ENCODE measurements at places on chromosomes 11 and 22.

DNA sequence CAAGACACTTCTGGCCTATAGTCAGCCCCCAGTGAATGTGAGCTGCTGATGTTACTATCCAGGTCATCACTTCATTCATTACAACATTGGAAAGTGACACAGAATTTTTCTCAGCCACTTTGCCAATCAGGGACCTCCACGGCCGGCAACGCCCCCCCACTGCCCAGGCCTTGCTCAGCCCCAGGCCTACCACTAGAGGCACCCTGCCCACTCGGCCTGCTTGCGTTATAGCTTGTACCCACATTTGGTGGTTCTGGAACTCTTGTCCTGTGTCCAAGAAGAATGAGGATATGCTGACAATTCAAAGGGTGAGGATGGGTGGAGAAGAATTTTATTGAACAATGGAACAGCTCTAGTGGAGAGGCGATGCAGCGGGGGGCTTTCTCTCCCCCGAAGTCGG lies 96.2 kb downstream of the TSPAN18 start:
- no peak for DNase-seq

DNA sequence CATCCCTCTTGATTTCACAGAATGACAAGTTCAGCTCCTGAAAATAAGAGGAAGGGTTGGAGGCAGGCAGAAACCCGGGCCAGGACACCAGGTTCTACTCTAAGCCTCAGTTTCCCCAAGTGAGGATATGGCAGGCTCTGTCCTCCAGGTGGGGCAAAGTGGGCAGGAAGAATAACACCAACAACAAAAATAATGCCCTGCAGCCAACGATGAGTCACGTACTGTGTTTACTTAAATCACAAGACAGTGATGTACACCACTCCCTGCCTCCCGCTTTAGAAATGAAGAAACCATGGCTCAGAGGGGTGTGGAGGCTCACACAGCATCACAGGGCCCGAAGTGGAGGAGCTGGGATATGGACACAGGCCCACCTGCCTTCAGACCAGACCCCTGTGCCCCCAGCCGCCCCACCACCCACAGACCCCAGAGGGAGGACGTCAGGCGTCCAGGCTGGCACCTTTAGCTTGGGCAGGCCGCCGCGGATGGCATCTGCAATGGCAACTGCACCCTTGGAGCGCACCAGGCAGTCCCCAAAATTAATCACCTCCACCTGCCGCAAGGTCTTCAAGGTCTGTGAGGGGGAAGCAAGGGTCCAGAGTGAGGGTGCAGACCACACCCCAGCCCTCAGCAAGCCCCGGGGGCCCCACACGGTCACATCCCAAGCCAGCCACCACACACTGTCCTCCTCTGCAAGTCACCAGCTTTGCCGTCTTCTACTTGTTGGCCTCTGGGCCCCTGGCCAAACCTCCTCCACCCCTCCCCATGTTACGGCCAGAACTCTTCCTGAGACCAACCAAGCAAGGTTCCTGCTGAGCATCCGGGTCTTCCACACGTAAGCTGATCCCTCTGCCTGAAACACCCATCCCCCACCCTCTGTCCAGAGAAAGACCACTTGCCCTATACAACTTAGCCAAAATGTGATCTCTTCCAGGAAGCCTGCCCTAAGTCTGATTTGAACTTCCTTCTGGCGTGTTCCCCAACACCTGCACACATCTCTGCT lies 15.8 kb upstream of the CHADL start:
- no peak for DNase-seq

DNA sequence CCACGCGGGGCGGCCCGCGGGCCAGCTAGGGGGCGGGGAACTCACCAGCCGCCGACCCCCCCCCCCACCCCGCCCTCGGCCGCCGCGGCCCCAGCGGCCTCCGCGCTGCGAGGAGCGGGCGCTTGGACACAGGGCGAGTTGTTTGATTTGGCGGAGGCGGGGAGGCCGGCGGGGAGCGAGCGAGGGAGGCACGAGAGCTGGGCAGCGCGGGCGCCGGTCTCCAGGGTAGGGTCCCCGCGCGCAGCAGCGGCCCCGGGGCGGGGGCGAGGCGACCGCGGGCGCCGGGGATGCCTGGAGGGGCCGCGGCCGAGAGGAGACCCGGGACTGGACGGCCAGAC lies 64.4 kb downstream of the NAV2 start:
- DNase-seq: no peak

GRCh38 chr11:59186130-59186594 lies 14.2 kb downstream of the DTX4 start:
- peak; percentile 22 for DNase-seq

GRCh38 chr11:128879817-128880216 lies 11.3 kb upstream of the KCNJ5 start:
- DNase-seq: no peak

DNA sequence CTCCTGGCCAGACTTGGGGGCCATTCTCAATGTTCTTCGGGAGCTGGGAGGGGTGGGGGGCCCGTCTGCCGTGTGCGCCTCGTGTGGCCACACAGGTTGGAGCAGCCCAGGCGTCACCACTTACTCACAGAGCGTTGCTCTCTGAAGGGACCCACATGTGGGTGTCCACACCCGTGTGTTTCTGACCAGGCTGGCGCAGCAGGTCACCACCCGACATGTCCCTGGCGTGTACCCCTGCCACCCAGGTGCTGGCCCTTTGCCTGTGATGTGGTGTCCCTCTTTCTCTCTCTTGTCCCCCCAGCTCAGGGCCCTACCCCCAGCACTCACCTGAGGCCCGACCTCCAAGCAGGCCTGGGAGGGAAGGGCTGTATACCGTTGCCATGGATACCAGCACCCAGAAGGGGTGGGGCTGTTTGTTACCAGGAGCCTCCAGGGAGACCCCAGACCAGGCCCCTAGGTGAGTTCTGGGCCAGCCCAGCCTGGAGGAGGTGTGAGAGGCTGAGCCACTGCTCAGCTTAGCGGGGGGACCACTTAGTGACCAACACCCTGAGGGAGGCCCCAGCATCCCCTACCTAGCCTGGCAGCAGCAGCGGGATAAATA lies 1.4 kb downstream of the LMNTD2 start:
- no peak for DNase-seq

DNA sequence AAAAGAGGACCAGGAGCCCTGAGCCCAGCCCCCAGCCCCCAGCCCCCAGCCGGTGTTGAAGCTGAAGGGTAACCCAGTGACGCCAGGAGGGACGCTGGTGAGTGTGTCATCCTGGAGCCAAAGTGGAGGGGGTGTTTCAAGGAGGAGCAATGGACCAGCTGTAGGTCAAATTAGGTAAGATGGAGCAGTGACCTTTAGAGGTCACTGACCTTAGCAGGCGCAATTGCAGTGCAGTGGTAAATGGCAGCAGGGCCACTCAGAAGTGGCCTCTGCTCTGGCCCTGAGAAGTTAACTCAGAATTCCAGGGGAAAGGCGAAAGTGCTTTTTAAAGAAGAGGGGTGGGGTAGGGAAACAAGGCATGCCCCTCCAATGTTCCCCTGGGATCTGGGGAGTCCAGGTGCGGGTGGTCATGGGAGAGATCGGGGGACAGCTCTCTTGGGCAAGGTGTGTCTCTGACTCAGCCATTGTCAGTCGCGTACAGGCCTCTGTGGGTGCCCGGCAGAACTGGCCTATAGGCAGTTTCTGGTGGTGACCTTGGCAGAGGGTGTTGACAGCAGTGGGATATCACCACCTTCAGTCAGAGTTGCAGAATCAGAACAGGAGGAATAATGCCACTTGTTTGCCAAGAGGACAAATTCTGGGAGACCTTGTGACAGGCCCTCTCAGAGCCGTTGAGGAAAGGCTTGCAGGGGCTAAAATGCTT lies 50.3 kb upstream of the TIMP3 start:
- DNase-seq: no peak

GRCh38 chr11:2452321-2453012 lies 7.7 kb downstream of the KCNQ1 start:
- no peak for DNase-seq

GRCh38 chr11:568306-569157 lies 7.7 kb upstream of the PHRF1 start:
- DNase-seq: peak; percentile 91

DNA sequence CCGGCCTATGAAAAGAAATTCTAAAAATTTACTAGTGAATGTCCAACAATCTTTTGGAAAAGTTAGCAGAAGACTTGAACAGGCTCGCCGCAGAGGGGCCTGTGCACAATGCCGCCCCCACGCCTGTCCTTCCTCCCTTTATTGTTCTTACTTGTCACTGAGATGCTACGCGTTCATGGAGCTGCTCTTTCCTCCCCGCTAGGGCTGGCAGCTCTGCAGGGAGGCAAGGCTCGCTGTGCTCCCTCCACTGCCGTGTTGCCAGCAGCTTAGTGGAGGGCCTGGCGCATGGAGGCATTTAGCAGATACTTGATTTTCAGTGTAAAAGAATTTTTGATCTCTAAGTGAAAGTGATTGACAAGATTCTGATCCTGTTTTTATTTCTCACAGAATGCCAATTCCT lies 14.7 kb downstream of the PHRF1 start:
- no peak for DNase-seq

DNA sequence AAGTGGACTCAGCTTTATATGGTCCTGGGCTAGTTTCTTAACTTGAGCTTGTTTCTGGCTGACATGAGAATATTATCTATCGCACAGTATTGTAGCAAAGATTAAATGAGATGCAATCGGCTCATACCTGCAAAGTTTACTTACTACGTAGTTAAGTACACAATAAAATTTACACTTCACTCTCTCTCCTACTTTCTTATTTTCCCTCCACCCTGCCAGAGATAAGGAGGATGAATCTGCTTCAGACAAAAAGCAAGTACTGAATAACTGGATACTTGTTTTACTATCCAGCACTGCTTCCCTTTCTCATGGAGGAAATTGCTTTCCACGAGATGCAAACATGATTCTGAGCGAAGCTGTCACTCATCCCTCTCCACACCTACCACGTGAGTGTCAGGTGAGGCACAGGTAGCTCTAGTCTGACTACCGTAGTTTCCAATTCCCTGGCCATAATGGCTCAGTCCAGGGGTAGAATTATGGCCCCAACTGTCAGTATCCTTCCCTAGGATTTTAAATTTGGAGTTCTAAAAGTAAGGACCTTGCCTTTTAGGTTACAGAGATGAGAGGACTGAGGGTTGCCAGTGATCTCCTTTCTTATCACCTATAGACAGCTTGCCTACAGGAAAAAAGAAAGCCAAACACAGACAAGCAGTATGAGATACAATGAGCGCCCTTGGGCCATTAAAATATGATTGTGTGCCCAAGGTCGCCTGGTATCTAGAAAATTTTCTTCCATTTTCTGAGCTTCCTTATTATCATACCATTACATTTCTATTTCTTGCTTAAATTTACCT lies 39.8 kb downstream of the GAB2 start:
- DNase-seq: no peak

- no peak for DNase-seq
Measured at GRCh38 chr11:68076371-68077042, 37.7 kb downstream of the TCIRG1 start.

GRCh38 chr11:93500759-93501158 lies 42.4 kb downstream of the SMCO4 start:
- no peak for DNase-seq

DNA sequence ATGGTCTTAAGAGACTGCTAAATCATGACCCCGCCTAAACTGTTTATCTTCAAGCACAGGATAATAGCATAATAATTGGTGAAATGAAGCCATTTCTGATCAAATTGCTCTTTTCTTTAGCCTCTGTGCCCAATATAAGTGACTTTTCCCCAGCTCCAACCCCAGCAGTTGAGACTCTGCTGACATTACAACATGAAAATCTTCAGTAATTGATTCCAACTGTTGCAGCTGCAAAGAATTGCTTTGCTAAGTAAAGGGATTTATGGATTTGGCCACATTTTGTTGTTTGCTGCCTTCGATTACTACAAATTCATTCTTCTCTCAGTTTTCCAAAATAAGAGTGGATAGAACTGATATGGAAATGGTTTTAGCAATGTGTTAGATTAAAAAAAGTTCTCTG lies 576.7 kb upstream of the LRRC4C start:
- DNase-seq: no peak

DNA sequence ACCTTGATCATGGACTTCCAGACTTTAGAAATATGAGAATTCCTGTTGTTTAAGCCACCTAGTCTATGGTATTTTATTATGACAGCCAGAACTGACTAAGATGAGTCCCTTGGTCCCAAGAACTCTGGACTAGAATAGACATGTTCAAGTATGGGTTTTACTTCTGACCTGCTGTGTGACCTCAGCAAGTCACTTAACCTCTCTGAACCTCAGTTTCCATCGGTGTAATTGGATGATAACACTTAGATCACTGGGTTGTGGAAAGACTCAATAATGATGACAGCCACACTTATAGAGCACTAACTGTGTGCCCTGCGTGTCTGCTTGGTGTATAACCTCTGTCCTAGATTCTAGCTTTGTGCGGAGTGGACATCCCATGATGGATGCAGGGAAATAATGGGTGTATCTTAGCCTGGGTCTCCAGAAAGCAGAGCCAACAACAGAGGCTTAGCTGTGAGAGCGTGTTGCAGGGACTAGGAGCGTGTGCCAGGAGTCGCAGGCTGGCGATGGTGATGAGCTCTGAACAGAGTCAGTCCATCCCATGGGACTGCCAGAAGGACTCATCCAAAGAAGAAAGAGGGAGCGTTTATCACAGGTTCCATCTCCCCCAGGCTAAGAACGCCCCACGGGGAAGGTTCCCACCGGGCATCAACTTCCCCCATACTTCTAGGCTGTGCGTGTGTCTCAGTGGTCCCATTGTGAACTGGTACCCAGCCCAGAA lies 93.2 kb upstream of the TP53I11 start:
- DNase-seq: no peak

- no peak for DNase-seq
Measured at GRCh38 chr11:65793144-65793581, 6.3 kb downstream of the OVOL1 start.

GRCh38 chr11:121415856-121416255 lies 36.3 kb upstream of the SORL1 start:
- no peak for DNase-seq

- no peak for DNase-seq
Measured at GRCh38 chr22:33589297-33589696, 331.0 kb downstream of the LARGE1 start.

GRCh38 chr22:30025221-30025620 lies 55.0 kb upstream of the HORMAD2 start:
- DNase-seq: no peak

- DNase-seq: no peak
Measured at GRCh38 chr11:8814923-8815240, 96.1 kb upstream of the AKIP1 start.

GRCh38 chr11:74179234-74180052 lies 8.4 kb downstream of the PPME1 start:
- DNase-seq: no peak

DNA sequence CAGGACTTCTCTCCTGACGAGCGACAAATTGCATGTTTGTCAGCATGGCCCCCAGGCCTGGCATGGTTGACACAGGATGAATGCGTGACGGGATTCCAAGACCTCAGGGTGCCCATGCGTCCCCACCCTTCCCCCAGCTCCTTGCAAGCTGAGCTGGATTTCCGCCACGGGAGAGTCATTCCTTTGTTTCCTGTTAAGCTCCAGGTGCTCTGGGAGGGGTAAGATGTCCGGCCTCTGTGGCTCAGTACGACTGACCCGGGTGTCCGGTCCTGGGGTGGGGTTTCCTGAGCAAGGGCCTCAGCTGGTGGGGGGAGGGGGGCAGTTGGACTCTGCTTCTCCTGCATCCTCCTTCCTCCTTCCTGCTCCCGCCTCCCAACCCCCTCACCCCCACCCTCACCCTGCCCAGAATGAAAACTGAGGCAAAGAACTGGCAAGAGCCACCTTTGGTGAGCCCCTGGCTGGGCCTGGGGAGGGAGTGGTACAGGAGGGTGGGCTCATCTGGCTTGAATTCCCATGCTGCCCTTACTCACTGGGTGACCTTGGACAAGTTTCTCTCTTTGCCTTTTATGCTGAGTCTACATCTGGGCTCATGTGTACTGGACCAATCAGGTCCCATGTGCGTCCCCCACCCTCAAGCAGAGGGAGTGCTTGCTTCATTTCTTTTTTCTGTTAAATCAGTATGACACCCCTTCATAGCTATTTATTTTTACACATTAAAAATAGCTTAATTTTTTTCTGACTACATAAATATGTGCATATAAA lies 2.5 kb downstream of the CDC42EP2 start:
- no peak for DNase-seq

Measured in activated effector memory CD4-positive, alpha-beta T cell treated with Interleukin-2 at 50 U/mL for 16 hours (primary cell).